CD4-positive, alpha-beta T cell treated with Interleukin-6 for 4 hours (primary cell): ENCODE measurements at places on chromosomes 11 and 22.

- no peak for DNase-seq
Measured at GRCh38 chr11:111455291-111456085, 56.7 kb downstream of the BTG4 start.

DNA sequence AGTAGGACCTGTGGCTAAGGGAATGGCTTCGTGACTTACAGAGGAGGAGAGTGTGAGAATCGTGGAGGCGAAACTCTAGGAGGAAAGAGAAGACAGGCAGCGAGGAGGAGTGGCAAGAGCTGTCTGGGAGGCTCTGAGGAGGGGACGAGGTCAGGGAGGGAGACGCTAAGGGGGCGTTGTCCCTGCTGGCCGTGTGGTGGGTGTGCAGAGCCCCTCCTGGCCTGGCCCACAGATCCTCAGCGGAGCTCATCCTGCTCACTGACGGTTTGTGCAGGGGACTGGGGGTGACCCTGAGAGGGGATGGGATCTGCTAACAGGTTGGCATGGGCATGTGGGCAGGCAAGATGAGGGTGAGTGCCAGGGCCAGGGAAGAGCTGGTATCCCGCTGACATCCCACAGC lies 56.5 kb upstream of the PRR5 start:
- no peak for DNase-seq

GRCh38 chr22:29917052-29917902 lies 34.3 kb downstream of the MTMR3 start:
- DNase-seq = no peak

GRCh38 chr11:75236062-75236461 lies 4.5 kb upstream of the TPBGL start:
- no peak for DNase-seq

- DNase-seq = no peak
Measured at GRCh38 chr11:19410032-19410431, 169.3 kb upstream of the E2F8 start.

DNA sequence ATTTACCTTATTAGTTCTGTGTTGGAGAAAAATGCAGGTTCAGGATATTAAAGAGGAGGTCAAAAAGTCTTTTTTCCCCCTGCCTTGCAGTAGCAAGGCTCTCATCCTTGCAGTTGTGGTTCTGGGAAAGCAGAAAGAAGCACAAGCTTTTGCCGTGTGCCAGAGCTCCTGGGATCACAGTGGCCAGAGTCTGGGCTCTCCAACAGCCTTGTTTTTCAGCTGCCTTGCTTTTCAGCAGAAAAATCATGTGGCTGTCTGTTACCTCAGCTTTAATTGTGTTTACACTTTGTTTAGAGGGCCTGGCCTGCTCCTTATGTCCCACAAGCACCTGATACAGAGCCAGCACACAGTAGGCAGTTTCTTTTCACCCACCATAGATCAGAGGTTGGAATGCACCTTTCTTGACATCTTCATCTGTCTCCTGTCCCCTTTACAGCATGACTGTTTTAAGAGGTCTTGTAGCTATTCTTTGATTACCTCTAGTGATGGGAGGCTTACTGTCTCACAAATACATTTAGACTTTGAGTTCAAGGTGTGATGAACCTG lies 67.5 kb downstream of the TEAD1 start:
- no peak for DNase-seq

DNA sequence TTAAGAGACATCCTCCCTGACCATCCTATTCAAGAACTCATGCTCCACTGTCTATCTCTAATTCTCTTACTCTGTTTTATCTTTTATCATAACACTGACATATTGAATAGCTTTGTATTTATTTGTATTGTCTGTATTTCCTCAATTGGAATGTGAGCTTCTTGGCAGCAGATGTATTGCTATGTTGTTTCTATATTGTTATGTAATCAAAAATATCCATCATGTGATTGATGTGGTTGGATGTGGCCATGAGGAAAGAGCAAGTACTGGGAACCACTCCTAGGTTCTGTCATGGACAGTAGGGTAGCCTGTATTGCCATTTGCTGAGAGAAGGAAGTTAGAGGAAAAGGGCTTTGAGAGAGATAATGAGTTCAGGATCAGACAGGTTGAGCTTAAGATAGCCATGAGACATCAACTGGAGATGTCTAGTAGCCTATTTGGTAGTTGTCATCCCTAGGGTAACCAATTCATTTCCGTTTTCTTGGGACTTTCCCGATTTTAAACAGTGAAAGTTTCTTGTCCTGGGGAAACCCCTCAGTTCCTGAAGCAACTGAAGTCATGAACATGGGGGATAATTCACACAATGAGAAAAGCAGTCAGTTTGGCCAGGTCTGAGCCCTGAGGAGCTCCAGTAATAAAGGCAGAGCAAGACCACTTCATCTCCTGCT lies 404.5 kb downstream of the INSC start:
- DNase-seq = no peak

DNA sequence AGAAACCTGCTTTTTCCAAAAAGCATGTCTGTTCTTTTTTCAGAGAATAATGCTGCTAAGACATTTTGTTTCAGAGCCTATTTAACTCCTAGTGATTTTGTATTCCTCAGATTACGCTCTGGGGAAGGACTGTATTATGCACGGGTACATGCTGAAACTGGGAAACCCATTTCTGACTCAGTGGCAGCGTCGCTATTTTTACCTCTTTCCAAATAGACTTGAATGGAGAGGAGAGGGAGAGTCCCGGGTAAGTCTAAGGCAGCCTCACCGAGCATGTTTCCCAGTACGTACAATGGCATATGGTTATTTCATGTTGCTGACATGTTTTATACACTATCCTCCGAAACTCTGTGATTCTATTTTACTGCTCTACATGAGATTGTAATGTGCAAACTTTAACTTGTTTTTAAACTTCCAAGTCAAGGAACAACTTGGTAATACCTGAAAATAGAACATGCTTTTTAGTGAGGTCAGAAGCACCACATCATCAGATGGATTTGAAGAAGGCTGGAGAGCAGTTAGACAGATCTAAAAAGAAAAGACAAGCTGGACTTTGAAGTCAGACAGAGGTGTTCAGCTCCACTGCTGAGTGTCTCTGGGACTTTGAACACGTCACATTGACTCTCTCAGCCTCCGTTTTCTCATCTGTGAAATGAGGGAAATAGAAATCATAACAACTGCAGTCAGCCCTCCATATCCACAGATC lies 23.7 kb upstream of the MYO18B start:
- no peak for DNase-seq

- DNase-seq = no peak
Measured at GRCh38 chr11:111137846-111138245, 107.7 kb upstream of the POU2AF2 start.

GRCh38 chr11:69818231-69818602 lies 999 bp downstream of the FGF3 start:
- DNase-seq = no peak

- DNase-seq = peak; percentile 15
Measured at GRCh38 chr11:119673759-119674336, 55.2 kb downstream of the NECTIN1 start.

DNA sequence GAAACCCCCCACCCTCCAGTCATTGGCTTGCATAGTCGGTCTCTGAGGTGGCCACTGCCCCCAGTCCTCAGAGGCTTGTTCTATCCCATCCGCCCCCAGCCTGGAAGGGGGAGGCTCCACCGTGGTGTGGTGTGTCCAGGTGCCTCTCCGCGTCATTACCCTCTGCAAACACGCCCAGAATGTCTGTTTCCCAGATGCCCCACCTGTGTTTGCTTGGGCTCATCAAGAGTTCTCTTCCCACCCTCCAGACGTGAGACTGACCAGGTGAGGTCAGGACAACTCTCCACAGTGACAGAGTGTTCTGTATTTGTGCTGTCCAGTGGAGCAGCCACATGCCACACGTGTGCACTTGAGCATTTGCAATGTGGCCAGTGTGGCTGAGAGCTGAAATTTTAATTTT lies 24.9 kb downstream of the LRRC10B start:
- DNase-seq = no peak

- DNase-seq = no peak
Measured at GRCh38 chr11:1938343-1939005, 8.7 kb upstream of the MRPL23 start.

DNA sequence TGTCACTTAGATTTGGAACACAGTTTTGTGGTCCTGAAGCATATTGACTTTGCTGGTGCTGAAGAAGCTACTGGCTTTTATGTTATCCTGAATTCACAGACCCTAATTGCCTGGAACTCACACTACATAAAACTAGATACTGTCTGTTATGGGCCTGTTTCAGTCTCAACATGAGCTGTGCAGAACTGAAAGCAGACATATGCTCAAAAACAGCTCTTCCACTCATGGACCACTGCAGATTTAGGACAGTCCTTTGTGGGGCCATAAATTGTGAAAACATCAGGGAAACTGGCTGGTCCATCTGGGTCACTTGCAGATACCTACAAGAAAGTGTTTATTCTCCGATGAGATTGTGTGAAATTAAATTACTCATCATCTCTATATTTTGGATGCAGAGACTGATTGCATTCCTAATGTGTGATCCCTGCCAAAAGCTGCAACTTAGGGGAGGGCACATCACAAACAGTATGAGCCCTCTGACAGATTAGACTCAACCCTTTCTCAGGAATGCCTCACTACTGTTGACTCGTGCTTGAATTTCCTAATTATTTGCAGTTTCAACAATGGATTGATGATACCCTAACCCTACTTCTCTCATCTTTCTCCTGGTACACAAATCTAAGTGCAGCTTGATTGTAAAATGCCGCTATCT lies 10.2 kb upstream of the CLNS1A start:
- no peak for DNase-seq

DNA sequence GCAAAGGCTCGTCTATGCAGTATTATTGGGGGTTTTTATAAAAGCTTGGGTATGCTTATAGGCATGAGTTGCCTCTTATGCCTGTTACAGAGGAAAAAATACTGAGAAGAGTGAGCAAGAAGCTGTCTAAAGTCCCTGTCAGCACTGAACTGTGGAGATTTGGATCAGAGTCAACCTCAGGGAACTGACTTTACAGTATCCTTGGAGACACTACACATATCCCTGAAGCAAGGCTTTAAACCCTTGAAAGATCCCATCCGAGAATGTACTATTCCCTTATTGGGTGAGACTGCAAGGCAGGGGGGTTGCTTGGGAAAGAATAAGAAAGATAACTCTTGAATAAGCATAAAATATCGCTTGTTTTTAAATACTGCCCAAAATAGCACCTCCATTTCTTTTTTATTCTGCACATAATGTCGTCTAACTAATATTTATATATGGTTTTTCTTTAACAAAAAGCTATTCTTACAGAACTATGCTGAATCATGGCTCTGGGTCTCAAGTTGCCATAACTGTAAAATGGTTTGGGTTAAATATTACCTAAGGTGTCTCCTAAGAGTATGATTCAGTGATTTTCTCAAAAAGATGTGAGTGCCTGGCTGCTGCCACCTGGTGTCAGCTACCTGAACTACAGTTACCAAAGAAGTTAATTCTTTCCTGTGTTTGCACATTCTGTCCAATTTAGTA lies 1062.8 kb downstream of the DLG2 start:
- peak; percentile 5 for DNase-seq

- no peak for DNase-seq
Measured at GRCh38 chr11:116771935-116772334, 852 bp downstream of the BUD13 start.

DNA sequence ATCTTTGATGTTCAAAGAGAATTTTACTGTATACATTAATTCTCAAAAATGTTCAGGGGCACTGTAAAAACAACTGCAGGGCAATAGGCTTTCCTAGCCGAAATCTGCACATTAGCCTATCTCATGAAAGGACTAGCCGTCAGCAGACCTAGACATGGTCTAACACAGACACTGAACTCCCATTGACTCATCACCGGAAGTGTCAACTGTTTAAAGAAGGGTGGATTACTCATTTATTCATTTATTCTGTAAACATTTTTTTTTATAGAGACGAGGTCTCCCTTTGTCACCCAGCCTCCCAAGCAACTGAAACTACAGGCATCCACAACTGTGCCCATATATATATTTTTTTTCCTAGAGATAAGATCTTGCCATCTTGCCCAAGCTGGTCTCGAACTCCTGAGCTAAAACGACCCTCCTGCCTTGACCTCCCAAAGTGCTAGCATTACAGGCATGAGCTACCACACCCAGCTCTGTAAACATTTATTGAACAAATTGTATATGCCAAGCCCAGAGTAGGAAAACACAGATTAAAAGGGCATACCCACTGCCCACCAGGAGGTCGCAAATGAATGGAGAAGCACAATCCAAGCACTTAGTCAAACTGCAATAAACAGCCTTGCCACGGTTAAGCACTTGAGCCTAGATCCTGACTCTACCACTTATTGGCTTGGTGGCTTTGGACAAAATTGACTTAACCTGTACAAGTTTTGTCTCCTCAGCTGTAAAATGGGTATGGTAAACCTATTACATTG lies 26.6 kb downstream of the RAB30 start:
- peak; percentile 33 for DNase-seq

DNA sequence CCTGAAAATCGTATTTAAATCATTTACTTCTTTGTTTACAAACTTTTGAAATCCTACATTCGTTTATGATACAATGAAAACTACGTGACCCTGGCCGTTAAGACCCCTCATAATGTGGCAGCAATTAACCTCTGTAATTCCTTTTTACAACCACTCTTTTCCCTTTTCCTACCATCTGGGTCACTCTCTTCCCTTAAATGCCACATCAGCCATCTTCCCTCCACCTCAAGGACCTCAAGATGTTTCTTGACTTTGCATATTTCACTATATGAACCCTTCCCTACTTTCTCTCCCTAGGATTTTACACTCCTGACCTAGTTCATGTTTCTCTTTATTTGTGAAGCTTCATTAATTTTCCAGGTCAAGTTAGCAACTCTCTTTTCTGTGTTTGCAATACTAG lies 26.8 kb downstream of the OR2AG2 start:
- DNase-seq = no peak

DNA sequence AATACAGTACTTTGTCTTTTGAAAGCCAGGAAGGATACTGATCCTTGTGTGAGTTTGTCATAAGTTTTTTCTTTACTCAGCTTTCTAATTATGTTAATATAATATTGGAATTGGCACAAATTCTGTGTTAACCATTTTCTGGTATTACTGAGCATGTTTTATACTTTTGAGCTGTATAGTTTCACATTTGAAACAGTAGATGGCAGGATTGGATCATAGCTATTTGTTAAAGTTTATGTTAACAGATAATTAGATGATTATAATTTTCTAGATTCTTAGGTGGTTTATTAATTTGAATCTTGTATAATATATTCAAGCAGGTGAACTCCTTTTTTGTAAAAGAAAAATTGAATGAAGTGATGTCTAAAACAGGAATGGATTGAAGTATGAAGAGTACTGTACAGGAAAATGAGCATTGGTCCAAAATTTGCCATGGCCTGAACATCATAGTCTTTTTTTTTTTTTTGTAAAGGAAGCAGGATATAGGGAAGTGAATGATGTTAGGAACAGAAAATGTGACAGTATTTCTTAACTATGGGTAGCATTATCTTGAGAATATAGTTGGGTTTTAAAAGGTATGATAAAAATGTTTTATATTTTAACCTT lies 102.0 kb downstream of the CYP2R1 start:
- DNase-seq = no peak

DNA sequence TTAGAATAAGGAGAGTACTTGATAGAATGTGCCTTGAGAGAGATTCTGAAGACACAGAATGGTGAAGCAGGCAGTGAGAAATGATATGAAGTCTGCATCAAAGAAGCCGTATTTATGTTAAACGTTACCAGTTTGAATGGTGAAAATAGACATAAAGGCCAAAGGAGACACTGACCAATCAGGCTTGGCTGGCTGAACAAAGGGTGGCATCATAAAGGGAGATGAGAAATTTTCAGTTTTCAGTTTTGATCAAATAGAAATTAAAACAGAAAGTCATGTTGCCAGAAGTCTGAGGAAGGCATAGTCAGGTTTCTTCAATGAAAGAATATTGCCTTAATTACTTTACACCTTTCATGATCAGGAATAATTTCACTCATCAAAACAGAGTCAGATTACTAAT lies 6.6 kb downstream of the OR51F1 start:
- DNase-seq = no peak
